ENCODE measurements at places on chromosomes 3 and 15. TPM values are rescaled to one million over a fixed set of nuclear protein-coding genes. Genes with fewer than 3 reads are reported as not detected.

Gene AMT
- total RNA-seq: 38.8 TPM

Gene KNSTRN
- total RNA-seq: 53.9 TPM

Gene CSPG4
- 2.0 TPM for total RNA-seq

Gene P2RY13
- total RNA-seq: not detected

Gene CELSR3
- 23.5 TPM for total RNA-seq
